Right ventricle myocardium inferior (tissue), 1 donor: ENCODE measurements at places on chromosomes 12 and 14. TPM values are rescaled to one million over a fixed set of nuclear protein-coding genes. Genes with fewer than 3 reads are reported as not detected.

Gene HOXC10
- not detected for total RNA-seq

Gene CLEC7A
- total RNA-seq: 3.1 TPM

Gene GSG1
- total RNA-seq: not detected

Gene LRFN5
- 0.81 TPM for total RNA-seq

Gene ETNK1
- total RNA-seq: 17.0 TPM

Gene MRPL42
- 41.5 TPM for total RNA-seq

Gene DPPA3
- not detected for total RNA-seq

Gene ART4
- total RNA-seq: 5.6 TPM

Gene JDP2
- total RNA-seq: 27.2 TPM

Gene FRMD6
- 8.9 TPM for total RNA-seq

Gene SSTR1
- 0.51 TPM for total RNA-seq

Gene B3GNT4
- total RNA-seq: not detected

Gene CCDC196
- not detected for total RNA-seq

Gene OR4E2
- total RNA-seq: not detected

Gene OASL
- total RNA-seq: 0.08 TPM

Gene C12orf54
- total RNA-seq: not detected

Gene TCL1A
- not detected for total RNA-seq

Gene PRB2
- total RNA-seq: not detected

Gene CLEC2D
- 3.0 TPM for total RNA-seq

Gene NKX2-1
- not detected for total RNA-seq

Gene NEDD8
- total RNA-seq: 218 TPM

Gene AMN
- total RNA-seq: 0.14 TPM

Gene RTL1
- not detected for total RNA-seq

Gene SSPN
- 49.8 TPM for total RNA-seq

Gene SERPINA10
- total RNA-seq: not detected

Gene SIX4
- 1.4 TPM for total RNA-seq

Gene TAS2R9
- total RNA-seq: not detected

Gene DDX23
- 37.2 TPM for total RNA-seq

Gene ANO2
- 19.5 TPM for total RNA-seq

Gene TCTN2
- 3.3 TPM for total RNA-seq

Gene CCDC184
- 1.0 TPM for total RNA-seq

Gene TAS2R8
- not detected for total RNA-seq

Gene HSPB8
- 572 TPM for total RNA-seq

Gene WASHC3
- 37.8 TPM for total RNA-seq

Gene SLC7A8
- 11.5 TPM for total RNA-seq

Gene ASCL1
- not detected for total RNA-seq

Gene GARIN6
- not detected for total RNA-seq

Gene TAS2R10
- total RNA-seq: not detected

Gene TGM1
- total RNA-seq: 1.1 TPM

Gene ETFRF1
- total RNA-seq: 65.7 TPM

Gene C1QL4
- not detected for total RNA-seq

Gene VASH1
- total RNA-seq: 14.4 TPM

Gene APOLD1
- total RNA-seq: 19.7 TPM

Gene KLHL42
- 5.6 TPM for total RNA-seq

Gene FBXW8
- 5.4 TPM for total RNA-seq

Gene FBXO34
- 24.5 TPM for total RNA-seq

Gene SARNP
- total RNA-seq: 50.2 TPM

Gene CIDEB
- 4.3 TPM for total RNA-seq

Gene AQP6
- not detected for total RNA-seq

Gene SLC22A17
- total RNA-seq: 10.1 TPM

Gene CEP290
- total RNA-seq: 6.1 TPM

Gene FAIM2
- 20.5 TPM for total RNA-seq

Gene RNF212B
- total RNA-seq: not detected

Gene P3H3
- 10.3 TPM for total RNA-seq

Gene FAM161B
- total RNA-seq: 3.7 TPM

Gene PLA2G1B
- total RNA-seq: not detected

Gene GPX2
- not detected for total RNA-seq

Gene GRIP1
- total RNA-seq: 5.4 TPM

Gene SOAT2
- not detected for total RNA-seq
